Endothelial cell of umbilical vein (primary cell): ENCODE measurements at places on chromosomes 7 and 10. TPM values are rescaled to one million over a fixed set of nuclear protein-coding genes. Genes with fewer than 3 reads are reported as not detected.

DNA sequence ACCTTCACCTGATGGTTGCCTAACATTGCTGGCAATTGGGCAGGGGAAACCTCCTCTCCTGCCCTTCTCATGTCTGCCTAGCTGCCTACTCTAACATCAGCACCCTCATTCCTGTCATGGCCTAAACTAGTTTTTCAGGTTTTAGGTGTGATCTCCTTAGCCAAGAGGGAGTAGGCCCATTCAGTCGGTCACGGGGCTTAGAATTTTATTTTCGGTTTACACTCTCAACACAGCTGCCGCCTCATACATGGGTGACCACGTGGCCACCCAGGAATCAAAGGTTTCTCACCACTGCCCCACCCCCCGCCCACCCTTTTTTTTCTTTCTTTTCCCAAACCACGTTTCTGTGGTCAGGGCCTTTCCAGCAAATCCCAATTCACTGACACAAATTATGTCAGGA is 97.2 kb downstream of the RALA start:
- DNase-seq, result no peak

DNA sequence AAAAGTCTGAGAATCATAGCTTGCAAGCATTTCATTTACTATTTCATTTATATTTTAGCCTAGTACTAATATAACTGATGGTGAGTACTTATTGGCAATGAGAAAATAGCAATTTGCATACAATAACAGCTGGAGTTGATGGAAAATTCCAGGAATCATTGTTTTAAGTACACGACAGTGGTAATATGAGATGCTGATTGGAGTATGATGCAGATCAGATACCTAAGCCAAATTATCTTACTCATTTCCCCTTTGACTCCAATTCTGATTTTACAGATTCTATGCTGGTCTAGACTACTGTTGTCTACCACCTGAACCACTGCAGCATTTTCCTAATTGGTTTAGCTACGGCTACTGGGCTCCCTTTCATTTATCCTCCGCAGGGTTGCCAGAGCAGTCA is 36.7 kb downstream of the GNG11 start:
- peak; percentile 86 for DNase-seq

DNA sequence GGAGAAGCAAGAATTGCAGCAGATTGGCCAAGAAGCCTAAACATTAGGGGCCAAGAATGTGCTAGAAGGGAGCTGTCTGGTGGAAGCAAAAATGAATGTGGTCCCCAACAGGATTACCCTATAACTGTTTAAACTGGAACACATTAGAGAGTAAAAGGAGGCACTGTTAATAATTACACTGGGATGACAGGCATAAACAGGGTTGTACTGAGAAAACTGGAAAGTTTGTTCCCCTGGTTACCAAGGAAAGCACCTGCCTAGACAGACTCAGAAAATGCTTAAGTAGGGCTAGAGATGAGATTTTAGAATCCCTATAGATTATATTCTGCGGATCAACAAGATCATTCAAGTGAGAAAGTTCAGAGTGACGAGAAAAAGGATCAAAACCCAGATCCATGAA is 100.8 kb downstream of the CTTNBP2 start:
- no peak for DNase-seq

DNA sequence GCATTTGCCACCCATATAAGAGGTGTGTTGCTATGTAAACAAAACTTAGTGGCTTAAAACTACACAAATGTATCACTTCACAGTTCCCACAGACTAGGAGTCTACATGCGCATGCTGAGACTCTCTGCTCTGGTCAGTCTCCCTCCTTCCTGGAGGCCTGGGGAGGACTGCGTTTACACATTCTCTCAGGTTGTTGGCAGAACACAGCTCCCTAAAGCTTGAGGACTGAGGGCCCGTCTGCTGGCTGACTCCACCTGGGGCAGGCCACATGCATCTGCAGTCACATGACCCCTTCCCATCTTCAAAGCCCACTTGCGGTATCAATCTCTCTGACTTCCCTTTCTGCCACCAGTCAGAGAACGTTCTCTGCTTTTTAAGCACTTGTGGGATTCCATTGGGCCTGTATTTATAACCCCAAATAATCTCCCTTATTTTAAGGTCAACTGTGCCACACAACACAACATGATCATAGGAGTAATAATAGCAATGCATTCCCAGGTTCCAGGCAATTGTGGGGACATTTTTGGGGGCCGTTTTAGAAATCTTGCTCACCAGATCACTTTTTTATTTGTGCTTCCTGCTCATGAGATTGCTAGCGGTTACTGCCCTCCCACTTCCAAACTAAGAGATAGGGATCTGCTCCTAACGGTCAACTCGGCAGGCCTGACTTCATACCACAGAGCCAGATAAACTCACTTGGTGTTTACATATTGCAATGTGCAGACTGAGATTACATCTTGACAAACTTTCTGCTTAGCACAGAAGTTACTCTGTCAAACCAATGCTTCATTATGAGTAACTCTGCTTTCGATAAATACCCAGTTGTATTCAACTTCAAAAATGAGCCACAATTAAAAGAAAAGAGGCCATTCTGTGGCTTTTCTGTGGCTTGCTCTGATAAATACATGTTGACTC is 96.3 kb downstream of the ALOX5 start:
- peak; percentile 95 for DNase-seq

DNA sequence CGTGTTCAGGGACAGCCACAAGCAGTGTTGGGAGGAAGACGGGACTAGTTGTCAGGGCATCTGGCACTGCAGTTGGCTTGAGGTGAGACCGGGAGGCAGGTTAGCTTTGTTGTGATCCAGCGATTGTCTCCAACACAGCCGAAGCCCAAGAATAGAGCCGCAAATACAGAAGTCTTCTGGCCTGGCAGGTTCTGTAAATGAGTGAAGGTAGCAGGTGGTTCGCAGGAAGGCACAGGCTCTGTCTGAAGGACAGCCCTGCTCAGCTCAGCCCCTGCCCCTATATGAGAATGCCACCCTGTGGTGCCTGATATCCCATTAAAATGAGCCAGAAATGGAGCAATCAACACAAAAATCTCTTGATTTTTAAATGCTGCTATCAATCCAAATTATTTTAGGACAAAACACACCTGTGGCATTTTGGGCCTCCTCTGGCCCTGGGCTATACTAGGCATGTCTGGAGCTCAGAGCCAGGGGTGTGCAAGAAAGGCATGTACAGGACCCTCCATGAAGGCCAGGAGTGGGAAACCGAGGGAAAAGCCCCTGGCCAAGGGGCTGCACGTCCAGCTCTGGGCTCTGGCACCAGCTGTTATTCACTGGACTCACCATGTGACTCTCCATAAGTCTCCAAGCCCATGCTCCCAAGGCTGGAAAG is 11.2 kb upstream of the C10orf71 start:
- DNase-seq, result no peak

DNA sequence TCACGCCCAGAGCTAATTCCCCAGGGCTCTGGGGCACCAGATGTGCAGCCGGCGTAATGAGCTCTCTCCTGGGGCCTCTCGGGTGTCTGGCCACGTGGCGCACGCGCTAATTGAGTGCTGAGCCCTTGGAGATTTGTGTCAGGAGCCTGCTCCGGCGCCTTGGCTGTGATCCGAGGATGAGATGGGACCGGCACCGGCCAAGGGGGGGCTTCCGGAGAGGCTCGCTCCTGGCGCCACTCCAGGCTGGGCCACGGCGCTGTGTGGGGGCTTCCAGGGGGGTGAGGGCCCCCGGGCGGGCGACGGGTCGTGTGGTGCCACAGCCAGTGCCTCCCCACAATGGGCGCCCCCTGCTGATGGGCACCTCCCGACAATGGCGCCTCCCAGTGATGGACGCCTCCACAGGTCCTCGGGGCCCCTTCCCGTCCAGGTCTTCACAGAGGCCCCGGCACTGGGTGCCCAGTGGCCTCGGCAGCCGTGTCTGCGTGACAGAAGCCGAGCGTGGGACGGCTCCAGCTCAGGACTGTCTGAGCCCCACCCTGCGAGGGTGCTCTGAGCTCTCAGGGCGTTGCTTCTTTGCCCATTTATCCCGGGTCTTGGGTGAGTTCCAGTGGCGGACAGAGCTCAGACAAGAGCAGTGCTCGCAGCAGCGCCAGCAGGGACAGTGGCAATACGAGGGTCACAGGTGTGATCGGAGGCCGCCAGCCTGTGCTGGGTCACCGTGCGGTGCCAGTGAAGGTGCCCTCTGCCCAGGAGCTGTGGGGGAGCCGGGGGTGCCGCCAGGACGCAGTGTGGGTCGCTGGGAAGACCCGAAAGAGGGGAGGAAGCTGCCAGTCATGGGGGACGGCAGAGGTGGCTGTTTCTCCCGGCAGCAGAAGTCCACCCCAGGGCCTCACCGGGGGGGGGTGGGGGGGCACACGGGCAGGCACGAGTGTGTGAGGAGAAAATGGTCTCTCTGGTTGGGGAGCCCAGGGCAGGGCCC is 8.2 kb upstream of the NKX6-2 start:
- DNase-seq, result no peak

GRCh38 chr7:39168403-39169098 is 190.8 kb downstream of the POU6F2 start:
- no peak for DNase-seq

DNA sequence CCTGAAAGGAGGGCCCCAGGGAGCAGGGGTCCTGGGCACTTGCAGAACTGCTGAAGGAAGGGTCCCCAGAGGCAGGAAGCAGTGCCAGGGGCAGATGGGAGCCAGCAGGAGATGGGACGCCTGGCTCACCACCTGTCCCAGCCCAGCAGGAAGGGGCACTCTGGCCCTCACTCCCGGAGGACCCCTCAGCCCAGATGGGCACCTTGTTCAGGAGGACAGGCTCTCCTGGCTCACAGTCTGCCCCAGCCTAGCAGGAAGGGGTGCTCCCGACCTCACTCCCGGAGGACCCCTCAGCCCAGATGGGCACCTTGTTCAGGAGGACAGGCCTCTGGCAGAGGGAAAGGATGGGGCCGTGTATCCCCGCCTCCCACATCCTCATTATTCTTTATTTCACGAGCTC is 331.4 kb upstream of the SHH start:
- no peak for DNase-seq

- peak; percentile 52 for DNase-seq
Observed at GRCh38 chr7:15461576-15461975, 100.2 kb downstream of the AGMO start.

GRCh38 chr10:3468919-3469638 is 296.5 kb upstream of the PITRM1 start:
- DNase-seq, result peak; percentile 75

- no peak for DNase-seq
Observed at GRCh38 chr10:131706476-131706875, 194.3 kb upstream of the PPP2R2D start.

GRCh38 chr10:22655312-22655981 is 58.9 kb downstream of the PIP4K2A start:
- no peak for DNase-seq

DNA sequence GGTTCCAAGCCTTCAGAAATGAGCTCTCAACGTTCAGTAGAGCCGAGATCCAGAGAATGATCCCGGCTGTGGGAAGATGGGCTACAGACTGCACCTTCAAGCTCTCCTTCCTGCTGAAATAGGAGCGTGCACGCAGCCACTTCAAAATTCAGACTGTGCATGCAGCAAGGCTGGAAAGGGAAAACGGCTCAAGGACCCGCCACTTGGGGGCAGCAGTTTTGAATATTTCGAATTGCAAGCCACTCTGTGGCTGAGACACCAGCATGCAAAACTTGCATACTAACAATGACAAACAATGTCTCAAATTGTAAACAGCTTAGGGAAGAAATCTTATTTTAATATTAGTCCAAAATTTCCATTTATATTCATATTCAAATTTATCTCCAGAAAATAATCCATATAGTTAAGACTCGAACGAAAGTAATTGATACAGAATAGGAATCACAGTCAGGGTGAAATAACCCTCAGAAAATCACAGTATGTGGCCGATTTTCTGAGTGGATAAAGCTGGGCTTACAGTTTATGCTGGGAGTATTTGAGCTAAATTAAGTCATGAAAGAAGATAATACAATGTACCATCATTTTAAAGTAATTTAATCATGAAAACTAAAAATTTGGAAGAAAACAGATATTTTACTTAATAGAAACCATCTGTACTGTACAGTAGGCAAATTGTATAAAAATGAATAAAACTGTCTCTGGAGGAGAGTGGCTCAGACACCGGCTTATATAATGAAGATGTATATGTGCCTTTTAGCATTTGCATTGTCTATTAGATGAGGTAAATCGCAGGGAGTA is 137.9 kb upstream of the MKI67 start:
- peak; percentile 52 for DNase-seq

GRCh38 chr10:78109210-78109609 is 75.5 kb downstream of the RPS24 start:
- DNase-seq, result no peak

GRCh38 chr10:65346466-65346865 is 1579.4 kb upstream of the LRRTM3 start:
- DNase-seq, result no peak

DNA sequence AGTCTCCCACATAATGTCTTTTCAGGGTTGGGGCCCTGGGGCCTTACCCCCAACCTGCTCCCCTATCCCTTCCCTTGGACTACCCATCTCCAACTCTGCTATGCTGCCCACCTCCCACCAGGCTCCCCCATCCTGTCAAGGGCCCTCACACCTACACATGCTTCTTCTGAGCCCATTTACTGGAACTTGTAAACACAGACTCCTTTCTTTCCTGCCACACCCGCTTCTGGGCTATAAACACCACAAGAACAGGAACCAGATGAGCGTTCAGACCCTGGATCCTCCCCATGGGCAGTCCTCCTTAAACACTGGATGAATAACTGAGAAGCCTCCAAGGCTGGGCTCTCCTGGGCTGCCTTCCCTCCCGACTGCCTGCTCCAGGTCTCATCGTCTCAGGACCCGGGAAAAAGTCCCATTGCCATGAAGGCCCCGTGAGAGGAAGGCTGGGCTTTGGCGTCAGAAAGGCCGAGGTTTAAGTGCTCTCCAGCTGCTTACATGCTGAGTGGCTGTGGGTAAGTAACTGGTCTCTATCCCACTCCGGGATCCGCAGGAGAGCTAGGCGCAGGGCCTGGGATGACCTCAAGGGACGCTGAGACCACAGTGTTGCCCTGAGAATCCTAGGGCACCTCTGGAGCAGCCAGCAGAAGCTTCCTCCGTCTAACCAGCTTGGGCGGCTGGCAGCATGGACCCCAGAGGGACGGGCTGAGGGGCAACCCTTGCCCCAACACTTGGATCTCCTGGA is 15.6 kb upstream of the CRHR2 start:
- DNase-seq, result no peak

GRCh38 chr7:46972205-46972604 is 609.7 kb downstream of the TNS3 start:
- DNase-seq, result peak; percentile 12

DNA sequence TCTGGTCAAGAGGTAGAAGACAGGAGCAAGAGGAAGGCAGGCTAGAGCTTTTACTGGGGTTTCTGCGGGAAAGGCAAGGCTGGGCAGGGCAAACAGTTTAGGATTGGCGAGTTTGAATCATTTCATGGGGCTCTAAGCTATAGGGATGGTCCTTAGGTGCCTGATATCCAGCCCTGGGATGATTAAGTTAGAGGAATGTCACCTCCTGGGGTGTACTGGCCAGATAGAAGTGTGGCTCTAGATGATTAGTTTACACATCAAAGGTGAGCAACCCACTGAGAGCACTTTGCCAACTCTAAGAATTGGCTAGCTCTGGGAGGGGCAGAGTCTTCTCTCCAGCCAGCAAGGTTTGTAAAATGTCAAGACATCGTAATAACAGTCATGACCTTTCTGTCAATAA is 52.4 kb downstream of the ZNF365 start:
- DNase-seq, result no peak

DMBT1 gene
- total RNA-seq, result not detected in 2 replicates

ZNF680 gene
- 10.8 and 11.5 TPM in 2 replicates for total RNA-seq

SOSTDC1 gene
- not detected in 2 replicates for total RNA-seq

CLCN1 gene
- total RNA-seq, result not detected in 2 replicates

PTPN20 gene
- 0.27 and 0.39 TPM in 2 replicates for total RNA-seq

INSYN2A gene
- total RNA-seq, result 0.07 TPM in 1 of 2 replicates, not detected in the other

NAT16 gene
- not detected in 2 replicates for total RNA-seq
